ENCODE measurements at places on chromosomes 4 and X. TPM values are rescaled to one million over a fixed set of nuclear protein-coding genes. Genes with fewer than 3 reads are reported as not detected.

Gene DNAAF6
- total RNA-seq, result not detected

Gene RASSF6
- 0.83 TPM for total RNA-seq

Gene TBX22
- not detected for total RNA-seq

Gene SEPSECS
- total RNA-seq, result 3.0 TPM

Gene TBC1D19
- total RNA-seq, result 3.2 TPM

Gene XAGE1A
- total RNA-seq, result 33.2 TPM
